Activated CD8-positive, alpha-beta memory T cell treated with anti-CD3 and anti-CD28 coated beads, Interleukin-2, amount 10 ng/mL, durations not matched to agents 7 days and 5 days (primary cell): ENCODE measurements at places on chromosomes 6 and 20. TPM values are rescaled to one million over a fixed set of nuclear protein-coding genes. Genes with fewer than 3 reads are reported as not detected.

DNA sequence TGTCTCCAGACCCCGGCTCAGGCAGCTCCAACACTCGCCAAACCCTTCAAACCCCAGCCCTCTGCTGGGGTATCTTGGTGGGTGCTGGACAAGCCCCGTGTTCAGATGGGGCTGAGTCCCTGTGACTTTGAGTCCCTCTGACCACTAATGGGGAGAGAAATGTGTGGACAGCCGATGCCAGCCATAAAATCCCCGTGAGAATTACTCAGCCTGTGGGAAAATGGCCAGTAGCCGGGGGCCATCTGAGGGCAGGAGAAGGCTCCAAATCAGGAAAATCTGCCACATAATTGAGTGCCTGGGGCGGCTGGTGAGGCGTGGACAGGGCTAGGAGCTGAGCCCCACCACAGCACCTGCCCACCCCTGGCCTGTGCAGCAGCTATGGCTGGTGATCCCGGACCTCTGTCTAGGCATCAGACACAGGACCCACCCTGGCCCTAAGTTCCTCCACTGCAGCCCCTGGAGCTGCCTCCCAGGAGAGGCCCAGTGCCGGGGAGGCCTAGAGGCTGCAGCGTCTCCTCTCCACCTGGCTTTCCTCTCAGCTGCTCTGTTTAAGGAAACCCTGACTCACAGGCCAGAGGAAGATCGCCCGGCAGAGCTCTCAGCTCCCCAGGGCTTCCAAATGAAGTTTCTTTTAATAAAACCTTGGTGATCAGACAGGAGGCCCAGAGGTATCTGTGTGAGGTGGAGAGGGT is 53.7 kb upstream of the SLCO4A1 start:
- DNase-seq: no peak

- no peak for DNase-seq
These were observed 2.0 kb upstream of the MICA start for GRCh38 chr6:31401403-31401802.

DNA sequence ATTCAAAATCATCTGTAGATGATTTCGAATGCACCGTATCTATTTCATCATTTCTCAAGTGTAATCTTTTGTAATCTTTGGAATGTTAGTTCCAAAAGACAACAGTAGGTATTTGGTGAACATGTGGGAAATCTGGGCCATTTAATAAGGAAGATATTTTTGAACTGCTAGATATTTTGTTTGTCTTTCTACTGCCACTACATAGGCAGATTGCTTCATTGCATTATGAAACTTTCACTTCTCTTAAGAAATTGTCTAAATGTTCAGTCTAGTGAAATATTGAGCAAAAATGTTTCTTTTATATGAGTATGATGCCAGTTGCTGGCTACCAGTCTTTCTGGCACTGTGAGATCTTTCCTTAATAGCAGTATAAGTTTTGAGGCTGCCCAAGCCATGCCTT is 527.8 kb upstream of the RNF217 start:
- DNase-seq: no peak

- DNase-seq: no peak
These were observed 42.2 kb downstream of the GFOD1 start for GRCh38 chr6:13445005-13445743.

DNA sequence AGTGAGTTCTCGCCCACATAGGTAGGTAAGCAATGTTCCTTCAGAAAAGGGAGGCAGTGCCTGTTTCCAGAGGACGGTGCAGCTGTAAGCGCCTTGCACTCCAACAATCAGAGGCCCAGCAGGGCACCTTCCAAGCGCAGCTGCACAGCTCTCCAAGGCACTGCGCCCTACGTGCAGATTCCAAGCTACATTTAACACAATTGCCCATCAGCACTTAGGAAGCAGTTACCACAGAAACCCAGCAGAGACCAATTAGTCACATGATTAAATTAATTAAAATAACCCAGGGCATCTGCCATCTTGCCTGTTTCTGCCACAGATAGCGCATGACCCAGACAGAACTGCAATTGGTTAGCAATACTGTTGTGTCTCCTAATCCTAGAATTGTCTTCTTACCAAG is 65.5 kb downstream of the SOBP start:
- no peak for DNase-seq

DNA sequence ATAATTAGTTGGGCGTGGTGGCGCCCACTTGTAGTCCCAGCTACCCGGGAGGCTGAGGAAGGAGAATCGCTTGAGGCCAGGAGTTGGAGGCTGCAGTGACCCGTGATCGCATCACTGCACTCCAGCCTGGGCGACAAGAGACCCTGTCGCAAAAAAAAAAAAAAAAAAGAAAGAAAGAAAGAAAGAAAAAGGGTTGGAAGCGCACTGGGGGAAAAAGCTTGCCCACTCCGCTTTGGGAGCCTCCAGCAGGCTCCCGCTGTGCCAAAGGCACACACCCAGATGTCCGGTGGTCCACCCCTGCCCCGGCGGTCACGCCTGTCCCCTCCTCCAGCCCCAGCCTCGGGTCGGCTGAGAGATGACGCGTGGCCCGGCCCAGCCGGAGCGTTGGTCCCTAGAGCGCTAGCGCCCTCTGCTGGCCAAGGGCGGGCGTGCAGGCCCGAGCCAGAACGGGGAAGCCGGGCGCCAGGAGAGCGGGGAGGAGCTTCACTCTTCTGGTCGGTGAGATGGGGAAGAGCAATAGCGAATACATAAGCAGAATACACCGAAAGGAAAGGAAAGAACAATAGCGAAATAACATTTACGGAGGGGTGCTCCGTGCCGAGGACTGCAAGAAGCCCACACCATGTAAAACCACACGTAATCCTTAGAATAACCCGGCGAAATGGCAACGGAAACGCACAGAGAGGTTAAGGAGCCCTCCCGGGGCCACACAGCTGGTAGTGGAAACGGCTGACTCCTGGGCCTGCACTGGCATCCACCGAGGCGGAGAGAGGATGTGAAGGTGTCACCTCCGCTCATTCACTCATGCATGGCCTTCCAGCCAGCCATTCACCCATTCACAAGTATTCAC is 41.7 kb downstream of the UBE2V1 start:
- peak; percentile 91 for DNase-seq

GRCh38 chr20:4444404-4444803 is 277.3 kb upstream of the PRND start:
- DNase-seq: no peak

DNA sequence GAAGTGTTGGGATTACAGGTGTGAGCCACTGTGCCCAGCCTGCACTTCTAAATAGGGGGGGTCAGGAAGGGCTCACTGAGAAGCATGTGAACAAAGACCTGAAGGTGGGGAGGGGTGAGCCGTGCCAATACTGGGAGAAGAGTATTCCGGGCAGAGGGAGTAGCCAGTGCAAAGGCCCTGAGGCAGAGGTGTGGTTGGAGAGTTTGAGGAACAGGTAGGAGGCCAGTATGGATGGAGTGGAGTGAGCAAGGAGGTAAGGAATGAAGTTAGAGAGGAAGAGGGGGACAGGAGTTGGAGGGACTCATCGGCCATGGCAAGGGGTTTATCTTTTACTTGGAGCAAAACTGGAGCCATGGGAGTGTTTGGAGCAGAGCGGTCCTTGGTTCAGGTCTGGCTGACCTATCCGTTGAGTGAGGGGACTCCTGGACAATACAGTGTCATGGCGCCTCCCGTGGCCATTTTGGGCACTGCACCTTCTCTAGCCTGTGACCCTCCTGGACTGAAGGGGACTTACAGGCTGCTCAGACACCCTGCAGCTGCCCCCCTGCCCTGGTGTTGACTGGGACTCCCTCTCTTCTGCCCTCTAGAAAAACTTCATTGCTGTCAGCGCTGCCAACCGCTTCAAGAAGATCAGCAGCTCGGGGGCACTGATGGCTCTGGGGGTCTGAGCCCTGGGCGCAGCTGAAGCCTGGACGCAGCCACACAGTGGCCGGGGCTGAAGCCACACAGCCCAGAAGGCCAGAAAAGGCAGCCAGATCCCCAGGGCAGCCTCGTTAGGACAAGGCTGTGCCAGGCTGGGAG is 12.1 kb downstream of the FOXS1 start:
- DNase-seq: peak; percentile 74

DNA sequence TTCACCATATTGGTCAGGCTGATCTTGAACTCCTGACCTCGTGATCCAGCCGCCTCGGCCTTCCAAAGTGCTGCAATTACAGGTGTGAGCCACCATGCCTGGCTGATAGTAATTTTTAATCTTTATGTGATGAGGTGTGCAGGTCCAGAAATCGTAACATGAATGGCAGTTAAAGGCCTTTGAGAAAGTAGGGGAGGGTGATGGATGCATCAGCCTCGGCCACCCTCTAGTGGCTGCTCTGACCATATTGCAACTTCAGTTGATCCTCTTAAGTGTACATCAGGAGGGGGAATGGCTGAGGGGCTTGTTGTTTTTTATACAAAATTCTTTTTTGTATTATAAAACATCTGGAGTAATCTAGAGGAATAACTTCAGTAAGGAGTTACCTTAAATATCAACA is 193.0 kb downstream of the ZFAND3 start:
- DNase-seq: no peak

- peak; percentile 47 for DNase-seq
These were observed 28.0 kb upstream of the ZNF217 start for GRCh38 chr20:53621482-53622246.

DNA sequence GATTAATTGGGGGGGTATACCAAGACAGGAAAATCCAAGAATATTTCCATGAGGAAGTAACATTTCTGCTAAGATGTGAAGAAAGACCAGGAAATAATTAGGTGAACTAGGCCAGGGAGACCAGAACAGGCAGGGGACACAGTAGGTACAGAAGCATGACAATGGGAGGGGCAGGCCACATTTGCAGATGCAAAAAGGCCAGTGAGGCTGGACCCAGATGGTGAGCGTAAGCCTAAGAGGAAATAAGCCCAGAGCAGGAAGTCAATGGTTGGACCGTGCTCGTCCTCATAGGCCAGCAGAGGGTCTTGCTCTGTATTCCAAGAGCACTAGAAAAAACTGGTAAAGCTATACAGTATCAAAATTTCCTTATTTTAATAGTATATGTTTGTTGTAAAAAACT is 9.4 kb downstream of the CEP162 start:
- no peak for DNase-seq

GRCh38 chr6:96157018-96157565 is 141.3 kb downstream of the FUT9 start:
- no peak for DNase-seq

DNA sequence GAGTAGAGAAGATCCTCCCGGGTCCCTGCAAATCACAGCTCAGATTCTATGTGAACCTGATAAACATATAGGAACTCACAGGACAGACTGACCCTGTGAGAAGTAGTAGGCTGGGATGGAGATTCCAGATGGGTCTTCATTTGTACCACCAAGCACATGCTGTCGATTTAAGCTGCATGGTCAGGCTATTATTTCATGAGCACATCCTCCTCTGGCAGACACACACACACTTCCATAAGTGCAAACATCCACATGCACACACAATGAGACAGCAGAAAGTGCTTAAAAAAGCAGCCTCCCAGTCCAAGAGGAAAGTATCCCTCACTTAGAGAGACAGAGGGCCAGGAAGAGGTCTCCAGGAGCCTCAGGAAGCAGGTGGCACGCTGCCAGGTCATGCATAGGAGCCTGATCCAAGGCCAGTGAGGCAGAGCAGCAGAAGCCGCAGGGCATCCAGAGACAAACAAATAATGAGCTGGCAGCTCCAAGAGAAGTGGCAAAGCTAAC is 131.8 kb downstream of the UNC5CL start:
- DNase-seq: no peak

- DNase-seq: no peak
These were observed 32.8 kb downstream of the CYP21A2 start for GRCh38 chr6:32070814-32071543.

- no peak for DNase-seq
These were observed 44.8 kb downstream of the TCP11 start for GRCh38 chr6:35096129-35096862.

- no peak for DNase-seq
These were observed 167.7 kb downstream of the ZNF217 start for GRCh38 chr20:53425941-53426340.

- no peak for DNase-seq
These were observed 8.2 kb upstream of the BPIFA2 start for GRCh38 chr20:33159713-33160112.

- no peak for DNase-seq
These were observed 27.8 kb downstream of the UBE2V1 start for GRCh38 chr20:50085146-50085480.

DNA sequence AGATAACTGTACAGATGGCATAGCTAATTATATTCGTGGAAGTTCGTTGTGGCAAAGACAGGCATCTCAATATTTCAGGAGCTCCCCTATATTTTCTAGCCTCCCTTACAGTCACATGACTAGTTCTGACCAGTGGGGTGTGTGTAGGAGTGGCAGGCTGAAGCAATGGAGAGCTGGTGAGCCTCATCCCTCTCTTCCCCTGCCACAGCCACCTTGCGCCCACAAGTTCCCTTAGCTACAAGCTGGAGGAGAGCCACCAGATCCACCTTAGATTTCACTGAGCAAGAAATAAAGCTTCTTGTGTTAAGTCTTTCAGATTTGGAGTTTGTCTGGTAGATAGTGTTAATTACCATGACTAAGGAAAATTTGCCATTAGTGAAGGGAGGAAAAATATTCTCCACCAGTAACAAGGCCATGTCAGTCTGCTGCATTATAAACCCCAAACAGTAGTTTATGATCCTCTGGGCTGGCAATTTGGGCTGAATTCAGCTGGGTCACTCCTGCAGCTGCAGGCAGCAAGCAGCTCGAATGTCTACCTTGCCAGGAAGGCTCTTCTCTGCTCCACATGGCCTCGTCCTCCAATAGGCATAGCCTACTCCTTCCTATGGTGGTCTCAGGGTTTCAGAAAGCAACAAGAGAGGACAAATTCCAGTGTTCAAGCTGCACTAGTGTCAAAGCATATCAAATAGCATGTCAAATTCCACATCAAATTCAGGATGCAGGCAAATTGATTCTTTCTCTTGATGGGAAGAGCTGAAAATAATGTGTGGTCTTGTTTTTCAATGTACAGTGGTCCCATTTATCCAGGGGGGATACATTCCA is 7.4 kb upstream of the RBCK1 start:
- no peak for DNase-seq

GRCh38 chr20:52837378-52837777 is 134.8 kb upstream of the TSHZ2 start:
- DNase-seq: no peak

GRCh38 chr6:31008165-31008564 is 2.1 kb upstream of the MUC22 start:
- DNase-seq: no peak

- DNase-seq: no peak
These were observed 101.7 kb downstream of the TULP4 start for GRCh38 chr6:158413814-158414565.

The JAG1 gene
- total RNA-seq: 0.54 TPM

The SLPI gene
- not detected for total RNA-seq

The OLIG3 gene
- total RNA-seq: 0.18 TPM

The EEF1A2 gene
- total RNA-seq: 0.84 TPM

The GLP1R gene
- not detected for total RNA-seq

The SLC32A1 gene
- total RNA-seq: not detected

The MUC21 gene
- not detected for total RNA-seq

The TASP1 gene
- total RNA-seq: 11.7 TPM

The CAGE1 gene
- total RNA-seq: 0.18 TPM

The RRAGD gene
- total RNA-seq: 5.7 TPM

The PRIM2 gene
- total RNA-seq: 42.8 TPM

The CEP43 gene
- 35.6 TPM for total RNA-seq
